Putamen (tissue), 1 donor: ENCODE measurements at places on chromosomes 4 and X.

DNA sequence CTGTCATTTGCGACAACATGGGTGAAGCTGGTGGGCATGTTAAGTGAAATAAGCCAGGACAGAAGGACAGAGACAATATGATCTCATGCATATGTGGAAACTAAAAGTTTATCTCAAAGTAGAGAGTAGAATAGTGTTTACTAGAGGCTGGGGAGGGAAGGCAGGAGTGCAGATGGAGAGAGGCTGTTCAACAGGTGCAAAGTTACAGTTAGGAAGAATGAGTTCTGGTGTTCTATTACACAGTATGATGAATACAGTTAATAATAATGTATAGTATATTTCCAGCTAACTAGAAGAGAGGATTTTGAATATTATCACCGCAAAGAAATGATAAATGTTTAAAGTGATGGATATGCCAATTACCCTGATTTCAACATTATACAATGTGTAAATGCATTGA, 69.8 kb downstream of the FBXL5 start:
- DNase-seq, result no peak

DNA sequence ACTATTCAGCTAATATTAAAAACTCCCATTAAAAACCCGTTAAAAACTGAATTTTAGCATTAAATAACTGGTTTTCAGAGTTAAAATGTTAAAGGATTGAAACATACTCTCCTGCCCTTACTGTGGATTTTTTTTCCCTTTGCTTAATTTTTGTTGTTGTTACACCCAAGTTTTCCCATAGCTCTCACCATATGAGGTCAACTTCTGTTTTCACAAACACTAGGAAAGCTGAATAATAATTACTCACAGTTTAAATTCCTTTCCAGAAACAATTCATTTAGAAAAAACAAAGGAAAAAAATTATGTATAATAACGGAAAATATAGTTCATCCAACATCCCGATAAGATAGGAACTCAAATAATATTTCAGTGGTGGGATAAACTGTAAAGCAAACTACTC, 129.0 kb downstream of the PPP3CA start:
- no peak for DNase-seq

DNA sequence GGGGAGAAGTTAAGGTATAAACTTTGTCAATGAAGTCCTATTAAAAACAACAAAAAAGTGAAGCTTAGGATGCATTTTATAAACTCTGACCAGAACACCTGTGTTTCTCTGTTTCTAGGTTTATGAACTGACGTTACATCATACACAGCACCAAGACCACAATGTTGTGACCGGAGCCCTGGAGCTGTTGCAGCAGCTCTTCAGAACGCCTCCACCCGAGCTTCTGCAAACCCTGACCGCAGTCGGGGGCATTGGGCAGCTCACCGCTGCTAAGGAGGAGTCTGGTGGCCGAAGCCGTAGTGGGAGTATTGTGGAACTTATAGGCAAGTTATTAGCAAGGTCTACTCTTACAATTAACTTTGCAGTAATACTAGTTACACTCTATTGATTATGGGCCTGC, 46.6 kb downstream of the HTT start:
- no peak for DNase-seq

DNA sequence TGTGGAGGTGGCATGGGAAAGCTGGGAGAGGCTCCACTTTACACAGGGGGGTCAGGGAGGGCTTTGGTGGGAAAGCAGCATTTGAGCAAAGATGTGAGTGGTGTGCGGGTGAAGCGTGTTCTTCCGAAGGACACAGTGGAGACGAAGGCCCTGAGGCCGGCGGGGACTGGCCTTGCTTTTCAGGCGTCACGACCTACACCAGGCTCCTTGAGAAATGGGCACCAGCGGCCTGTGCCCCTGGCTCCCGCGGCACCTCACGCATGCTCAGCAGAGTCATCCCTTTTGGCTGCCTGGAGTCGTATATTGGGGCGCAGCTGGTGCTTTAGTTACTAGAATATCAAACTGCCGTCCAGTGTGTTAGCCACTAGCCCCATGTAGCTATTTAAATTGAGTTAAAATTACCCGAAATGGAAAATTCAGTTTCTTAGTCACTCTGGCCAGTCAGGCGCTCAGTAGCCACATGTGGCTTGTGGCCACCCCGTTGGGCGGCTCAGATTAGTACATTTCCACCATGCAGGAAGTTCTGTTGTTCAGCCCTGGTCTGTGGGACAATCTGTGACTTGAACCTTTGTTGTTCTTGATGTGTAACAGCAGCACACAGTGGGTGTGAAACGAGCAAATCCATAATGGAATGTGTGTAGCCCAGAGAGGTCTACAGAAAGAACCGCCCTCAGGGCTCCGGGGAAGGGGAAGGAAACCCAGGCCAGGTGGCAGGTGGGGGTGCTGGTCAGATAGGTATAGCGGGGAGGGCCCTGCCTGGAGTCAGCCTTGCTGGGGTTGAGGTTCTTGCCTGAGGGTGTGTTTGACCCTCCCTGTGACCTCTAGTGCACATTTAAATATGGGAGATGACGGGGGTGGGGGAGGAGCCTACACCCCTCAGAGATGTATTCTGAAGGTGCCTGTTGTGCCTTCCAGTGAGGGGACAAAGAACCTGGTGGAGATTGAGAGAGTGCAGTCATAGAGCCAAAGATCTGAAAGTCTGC, 30.4 kb downstream of the TBC1D14 start:
- DNase-seq, result no peak

DNA sequence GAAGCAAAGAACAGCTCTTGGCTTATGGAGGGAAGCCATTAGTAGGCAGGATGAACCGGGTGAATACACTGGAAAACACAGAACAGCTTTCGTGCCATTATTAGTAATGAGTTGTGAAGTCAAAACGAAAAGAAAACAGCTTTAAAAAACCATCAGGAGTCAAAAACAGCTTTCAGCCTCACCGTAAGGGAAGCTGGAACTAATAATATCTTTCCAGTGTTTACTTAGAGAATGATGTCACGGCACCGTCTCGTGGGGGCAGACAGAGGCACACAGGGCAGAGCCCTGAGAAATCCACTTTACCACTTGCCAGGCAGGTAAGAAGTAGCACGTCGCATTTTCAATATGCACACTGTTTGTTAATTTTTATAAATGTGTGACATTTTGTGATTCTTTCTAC, 37.9 kb upstream of the HMX1 start:
- no peak for DNase-seq

DNA sequence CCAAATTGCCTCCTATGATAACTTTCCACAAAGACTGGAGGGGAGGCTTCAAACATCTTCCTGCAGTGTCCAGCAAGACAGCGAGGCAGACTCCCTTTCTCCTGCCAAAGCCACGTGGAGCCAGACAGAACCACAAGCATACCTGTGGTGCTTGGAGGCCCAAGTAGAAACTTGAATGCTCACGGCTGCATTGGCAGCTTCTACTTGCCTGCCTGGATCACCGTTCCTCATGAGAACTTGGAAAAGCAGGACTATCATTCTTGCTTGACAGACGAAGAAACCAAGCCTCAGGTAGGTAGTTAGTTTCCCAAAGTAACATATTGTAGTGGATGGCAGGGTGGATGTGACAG, 216.3 kb upstream of the SFRP2 start:
- no peak for DNase-seq

GRCh38 chr4:188867796-188868195, 728.6 kb downstream of the TRIML1 start:
- DNase-seq, result no peak
